Epithelial cell of prostate (primary cell): ENCODE measurements at places on chromosomes 2 and 18.

DNA sequence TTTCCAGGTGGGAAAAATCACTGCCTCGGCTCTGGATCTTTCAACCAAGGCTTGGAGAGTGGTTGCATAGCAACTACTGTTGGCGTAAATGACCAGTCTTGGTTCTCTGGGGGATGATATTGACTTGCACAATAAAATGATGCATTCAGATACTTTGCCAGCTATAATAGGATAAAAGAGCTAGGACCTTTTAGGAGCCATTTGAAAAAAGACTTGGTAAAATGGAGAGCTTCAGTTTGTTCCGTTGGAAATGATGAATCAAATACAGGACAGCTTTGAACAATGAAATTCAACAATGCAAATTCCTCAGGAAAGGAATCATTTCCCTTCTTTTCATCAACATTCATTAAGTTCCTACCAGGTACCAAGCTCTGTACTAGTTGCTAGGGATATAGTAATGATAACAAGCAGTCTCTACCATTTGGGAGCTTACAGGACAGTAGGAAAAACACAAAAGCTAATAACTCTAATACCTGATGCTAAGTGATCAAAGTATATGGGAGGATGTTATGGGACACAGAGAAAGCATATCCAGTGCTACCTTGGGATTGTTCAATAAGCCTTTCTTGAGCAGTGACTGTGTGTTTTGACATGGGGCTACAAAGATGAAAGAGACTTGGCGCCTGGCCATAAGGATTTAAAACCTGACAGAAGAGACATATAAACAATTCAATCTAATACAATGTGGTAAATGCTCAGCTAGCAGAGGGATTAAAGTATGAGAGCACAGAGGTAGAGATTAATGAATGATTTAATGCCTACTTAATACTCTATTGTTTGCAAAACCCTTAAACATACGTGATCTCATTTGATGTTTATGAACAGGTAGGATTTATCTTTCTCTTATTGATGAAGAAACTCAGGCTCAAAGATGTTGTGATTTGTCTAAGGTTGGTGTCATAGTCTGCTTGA is 110.7 kb downstream of the QPCT start:
- no peak for DNase-seq

- DNase-seq = no peak
These were observed 183.5 kb upstream of the ZNF521 start for GRCh38 chr18:25535495-25535894.

DNA sequence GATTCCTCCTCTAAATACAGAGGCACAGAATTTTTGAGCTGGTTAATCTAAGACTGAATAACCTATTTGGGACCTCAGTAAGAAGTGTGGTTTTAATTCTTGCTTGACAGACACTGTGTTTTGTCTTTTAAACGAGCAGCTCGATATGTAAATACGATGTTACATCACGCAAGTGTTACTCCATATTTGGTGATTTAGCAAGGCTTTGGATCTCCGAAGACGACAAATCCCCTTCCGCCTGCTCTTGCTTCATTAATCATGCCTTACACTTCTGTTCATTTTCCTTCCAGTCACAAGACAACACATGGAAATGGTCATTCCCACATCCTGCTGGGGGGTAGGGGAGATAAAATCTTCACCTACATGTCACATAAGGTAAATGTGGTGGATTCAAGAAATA is 9.4 kb downstream of the BCL11A start:
- DNase-seq = peak; percentile 56

DNA sequence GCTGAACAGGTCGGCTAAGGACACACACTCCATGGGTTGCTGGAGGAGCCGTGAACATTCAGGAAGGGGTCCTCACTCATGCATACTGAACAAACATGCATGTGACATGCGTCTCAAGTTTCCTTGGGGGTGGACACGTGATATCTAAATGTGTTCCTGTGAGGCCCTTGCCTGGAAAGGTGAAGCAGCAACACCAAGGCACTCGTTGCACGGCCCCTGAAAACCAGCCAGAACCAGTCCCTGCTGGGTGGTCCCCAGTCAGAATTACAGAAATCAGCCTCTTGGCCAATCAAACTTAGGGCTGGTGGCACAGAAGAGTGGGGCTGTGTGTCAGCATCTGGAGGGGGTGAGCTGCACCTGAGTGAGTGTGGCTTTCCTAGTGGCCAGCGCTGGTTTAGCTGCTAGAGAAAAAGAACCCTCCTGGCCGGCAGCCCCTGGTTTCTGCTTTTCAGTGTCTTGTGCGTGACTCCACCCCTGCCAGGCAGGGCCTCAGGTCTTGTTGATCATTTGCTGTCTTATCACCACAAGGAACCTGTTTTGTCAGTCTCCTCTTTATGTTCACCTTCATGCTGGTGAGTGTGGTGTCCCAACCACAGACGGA is 3.2 kb upstream of the AQP12B start:
- DNase-seq = no peak

- no peak for DNase-seq
These were observed 254.6 kb downstream of the CDH20 start for GRCh38 chr18:61587865-61588264.

- DNase-seq = peak; percentile 22
These were observed 3.0 kb downstream of the NRBP1 start for GRCh38 chr2:27431395-27431794.
